ENCODE measurements at places on chromosomes 12 and 14.

- DNase-seq = peak; percentile 78
These were observed 428.8 kb downstream of the ZFP36L1 start for GRCh38 chr14:68363843-68364767.

DNA sequence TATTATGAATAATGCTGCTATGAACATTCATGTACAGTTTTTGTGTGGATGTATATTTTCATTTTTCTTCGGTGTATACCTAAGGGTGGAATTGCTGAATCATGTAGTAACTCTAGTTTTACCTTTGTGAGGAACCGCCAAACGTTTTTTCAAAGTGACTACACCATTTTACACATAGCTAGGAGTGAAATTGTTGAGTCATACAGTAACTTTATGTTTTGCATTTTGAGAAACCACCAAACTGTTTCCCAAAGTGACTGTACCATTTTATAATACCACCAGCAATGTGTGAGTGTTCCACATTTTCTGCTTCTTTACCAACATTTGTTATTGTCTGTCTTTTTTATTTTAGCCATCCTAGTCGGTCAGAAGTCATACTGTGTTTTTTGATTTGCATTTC, 3.1 kb upstream of the TPH2 start:
- no peak for DNase-seq

DNA sequence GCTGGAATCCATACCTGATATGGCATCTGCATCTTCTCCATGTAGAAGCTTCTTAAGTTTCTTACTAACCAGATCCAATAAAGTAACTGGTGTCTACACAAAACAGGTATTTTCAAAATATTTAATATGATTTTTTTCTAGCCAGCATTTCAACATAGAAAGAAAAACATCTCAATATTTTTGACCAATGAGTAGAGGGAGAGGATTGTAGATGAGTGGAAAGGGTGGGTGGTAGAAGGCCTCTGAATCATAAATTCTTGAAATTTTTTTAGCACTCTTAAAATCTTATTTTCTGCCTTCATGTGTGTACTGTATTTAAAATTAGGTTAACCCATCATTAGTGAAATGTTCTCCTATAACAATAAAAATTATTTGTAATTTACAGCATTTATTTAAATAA, 18.0 kb downstream of the DEPDC4 start:
- DNase-seq = no peak

- no peak for DNase-seq
These were observed 6.2 kb downstream of the SHMT2 start for GRCh38 chr12:57235728-57236131.

- no peak for DNase-seq
These were observed 746 bp downstream of the DNAI7 start for GRCh38 chr12:25194214-25194613.

GRCh38 chr12:46005823-46006222, 15.4 kb upstream of the SCAF11 start:
- no peak for DNase-seq

GRCh38 chr12:52199294-52199919, 7.6 kb upstream of the KRT80 start:
- no peak for DNase-seq

- no peak for DNase-seq
These were observed 10.1 kb upstream of the TBPL2 start for GRCh38 chr14:55450539-55450938.

GRCh38 chr14:70019695-70020094, 140.5 kb downstream of the SMOC1 start:
- DNase-seq = no peak

DNA sequence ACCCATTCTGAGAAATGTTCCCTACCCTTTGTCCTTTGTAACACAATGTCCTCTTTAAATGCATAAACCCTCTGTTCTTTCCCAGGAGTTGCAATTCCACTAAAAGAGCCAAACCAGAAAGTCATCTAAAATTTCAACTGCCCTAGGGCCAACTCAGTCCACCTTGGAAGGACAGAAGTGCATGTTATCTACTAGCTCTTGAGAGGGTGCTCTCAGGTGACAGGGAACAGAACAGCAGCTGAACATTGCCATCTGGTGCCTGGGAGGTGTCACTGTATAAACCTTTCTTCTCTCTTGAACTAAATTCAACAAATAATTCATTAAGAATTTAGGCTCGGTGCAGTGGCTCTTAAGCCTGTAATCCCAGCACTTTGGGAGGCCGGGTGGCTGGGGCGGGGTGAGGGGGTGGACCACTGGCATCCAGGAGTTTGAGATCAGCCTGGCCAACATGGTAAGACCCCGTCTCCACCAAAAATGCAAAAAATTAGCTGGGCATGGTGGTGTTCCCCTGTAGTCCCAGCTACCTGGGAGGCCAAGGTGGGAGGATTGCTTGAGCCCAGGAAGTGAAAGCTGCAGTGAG, 10.3 kb upstream of the FERMT2 start:
- peak; percentile 27 for DNase-seq

GRCh38 chr12:42161529-42161928, 16.9 kb upstream of the GXYLT1 start:
- DNase-seq = no peak

DNA sequence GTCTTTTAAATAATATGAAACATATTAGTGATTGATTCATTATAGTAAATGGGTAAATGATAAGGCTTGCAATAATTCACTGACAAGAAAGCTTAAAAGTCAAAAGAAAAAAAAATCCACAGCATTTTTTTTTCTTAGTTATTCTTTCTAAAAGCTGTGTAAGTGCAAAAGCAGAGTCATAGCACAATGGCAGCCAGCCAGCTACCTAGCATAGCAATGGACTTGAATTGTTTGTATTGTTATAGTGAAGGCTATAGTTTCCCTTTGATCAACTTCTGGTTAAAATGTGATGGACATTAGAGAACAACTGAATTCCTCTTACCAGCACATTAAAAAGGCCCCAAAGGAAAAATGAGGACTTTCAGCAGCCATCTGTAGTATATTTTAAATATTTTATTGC, 232.1 kb downstream of the NAV3 start:
- no peak for DNase-seq

- DNase-seq = no peak
These were observed 79.7 kb upstream of the REP15 start for GRCh38 chr12:27616356-27617142.

- no peak for DNase-seq
These were observed 77.7 kb downstream of the DNAH10 start for GRCh38 chr12:123839826-123840225.

GRCh38 chr14:65926504-65926903, 514.0 kb downstream of the FUT8 start:
- no peak for DNase-seq

- DNase-seq = no peak
These were observed 2.6 kb upstream of the SLC35E3 start for GRCh38 chr12:68743356-68743755.

GRCh38 chr14:68969278-68970033, 9.6 kb downstream of the ACTN1 start:
- DNase-seq = no peak

DNA sequence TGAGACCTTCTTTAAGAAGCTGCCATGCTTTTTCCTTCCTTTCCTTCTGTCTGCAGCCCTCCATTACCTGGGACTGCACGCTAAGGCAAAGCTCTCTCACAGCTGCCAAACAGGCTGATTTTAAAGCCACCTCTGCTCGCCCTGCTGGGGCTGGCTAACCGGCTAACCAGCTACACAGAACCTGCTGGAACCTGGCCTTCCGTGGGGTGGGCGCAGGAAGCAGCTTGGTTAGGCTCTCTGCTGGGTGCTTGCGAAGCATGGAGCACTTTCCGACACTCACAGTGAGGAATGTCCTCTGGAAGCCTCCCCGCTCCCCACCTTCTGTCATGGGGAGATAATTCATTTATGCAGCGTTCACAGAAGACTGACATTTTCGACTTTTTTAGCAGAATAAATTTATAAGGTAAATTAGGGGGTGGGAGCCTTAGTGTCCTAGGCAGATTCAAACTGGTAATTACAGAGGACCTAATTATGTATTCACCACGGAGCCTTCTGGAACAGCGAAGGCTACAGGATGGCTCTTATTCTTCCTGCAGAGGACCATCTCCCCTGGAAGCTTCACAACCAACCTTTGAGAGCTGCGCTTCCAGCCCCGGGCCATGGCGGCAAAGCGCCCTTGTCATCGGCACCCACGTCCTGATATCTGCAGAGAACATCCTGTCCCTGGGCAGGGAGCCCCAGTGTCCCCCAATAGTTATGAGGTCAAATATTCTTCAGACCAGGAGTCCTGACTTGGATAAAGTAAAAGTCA, 12.4 kb upstream of the BCL11B start:
- no peak for DNase-seq

- no peak for DNase-seq
These were observed 969.7 kb upstream of the USP15 start for GRCh38 chr12:61290473-61290872.

DNA sequence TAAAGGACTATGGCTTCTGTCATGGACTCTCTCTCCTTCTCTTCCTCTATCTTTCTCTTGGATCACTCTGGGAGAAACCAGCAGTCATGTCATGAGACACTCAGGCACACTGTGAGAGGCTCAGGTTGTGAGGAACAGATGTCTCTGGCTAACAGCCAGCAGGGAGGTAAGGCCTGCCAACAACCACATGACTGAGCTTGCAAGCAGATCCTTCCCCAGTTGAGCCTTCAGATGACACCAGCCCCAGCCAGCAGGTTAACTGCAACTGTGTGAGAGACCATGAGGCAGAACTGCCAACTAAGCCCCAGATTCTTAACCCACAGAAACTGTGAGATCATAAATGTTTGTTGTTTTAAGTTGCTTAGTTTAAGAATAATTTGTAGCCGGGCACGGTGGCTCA, 90.6 kb downstream of the VCPKMT start:
- no peak for DNase-seq

DNA sequence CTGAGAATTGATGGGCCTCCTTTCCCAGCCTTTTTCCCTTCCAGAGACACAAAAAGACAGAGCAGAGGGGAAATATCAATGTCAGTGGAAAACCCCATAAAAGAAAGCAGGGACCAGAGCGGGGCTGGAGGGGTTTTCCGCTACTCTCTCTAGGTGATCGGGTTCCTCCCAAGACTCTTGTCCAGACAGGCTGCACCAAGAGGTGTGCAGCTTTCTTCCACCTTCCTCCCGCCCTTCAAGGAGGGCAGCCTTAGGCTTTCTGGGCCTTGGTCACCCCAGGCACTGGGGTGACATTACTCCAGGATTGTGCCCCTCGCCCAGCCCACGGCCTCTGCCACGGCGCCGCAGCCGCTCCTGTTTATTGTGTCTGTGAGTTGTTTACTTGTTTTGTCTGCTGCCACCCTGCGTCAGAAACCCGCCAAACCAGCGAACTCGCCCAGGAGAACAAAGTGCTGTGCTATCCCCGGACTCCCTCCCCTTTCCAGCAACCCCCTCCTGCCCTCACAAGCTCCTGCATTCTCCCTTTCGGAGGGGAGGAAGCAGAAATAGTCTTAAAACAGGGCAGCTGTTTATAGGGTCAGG, 6.7 kb upstream of the HOXC6 start:
- DNase-seq = peak; percentile 66

GRCh38 chr12:19179986-19180385, 50.5 kb downstream of the PLEKHA5 start:
- no peak for DNase-seq

DNA sequence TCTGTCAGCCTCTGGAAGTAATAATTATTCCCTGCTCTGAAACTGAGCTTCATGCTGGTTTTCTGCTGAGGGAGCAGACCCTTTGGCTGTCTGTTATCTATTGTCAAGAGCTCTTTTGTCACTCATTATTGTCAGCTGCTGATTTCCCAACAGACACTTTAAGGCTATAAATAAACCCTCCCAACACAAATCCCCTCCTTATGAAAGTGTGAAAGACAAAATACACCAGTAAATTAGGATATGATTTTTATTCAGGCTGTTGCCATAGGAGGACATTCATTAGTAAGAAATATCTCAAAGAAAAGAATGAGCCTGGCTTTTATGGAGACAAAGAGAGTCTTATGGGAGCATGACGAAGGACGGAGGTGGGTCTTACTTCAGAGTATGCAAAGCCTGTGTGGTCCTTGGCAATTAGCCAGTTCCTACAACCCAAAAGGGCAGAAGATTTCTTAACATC, 180.8 kb downstream of the CRADD start:
- no peak for DNase-seq

GRCh38 chr14:71555654-71556559, 376.3 kb upstream of the RGS6 start:
- DNase-seq = no peak

- DNase-seq = no peak
These were observed 374.7 kb downstream of the KCNH5 start for GRCh38 chr14:62670526-62670925.

- DNase-seq = no peak
These were observed 596 bp upstream of the BICD1 start for GRCh38 chr12:32105986-32106516.

DNA sequence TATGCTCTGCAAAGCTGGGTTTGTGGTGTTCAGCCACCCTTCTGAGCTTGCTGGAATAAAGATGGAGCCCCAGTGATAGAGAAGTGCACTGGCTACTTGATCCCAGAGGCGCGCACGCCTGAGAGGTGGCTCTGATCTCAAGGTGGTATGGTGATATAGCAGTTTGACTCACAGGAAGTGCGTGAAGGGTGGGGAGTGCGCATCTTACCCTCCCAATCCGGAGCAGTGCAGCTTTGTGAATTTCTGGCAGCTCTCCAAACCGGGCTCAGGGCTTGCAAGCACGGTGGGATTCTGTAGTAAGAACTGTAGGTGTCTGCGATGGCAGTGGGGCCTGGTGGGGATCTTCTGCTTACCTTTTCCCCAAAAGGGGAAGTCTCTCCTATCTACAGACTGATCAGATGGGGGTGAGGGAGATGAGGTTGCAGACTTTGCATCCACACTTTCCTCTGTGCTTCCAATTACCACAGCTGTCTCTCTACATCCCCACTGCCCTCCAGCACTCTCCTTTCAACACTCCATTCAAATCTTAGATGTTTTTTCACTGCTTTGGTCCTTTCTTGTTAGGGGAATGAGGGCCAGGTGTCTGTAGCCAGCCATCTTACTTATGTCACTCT, 197.4 kb upstream of the SLC38A2 start:
- no peak for DNase-seq

- no peak for DNase-seq
These were observed 55.5 kb upstream of the SRSF5 start for GRCh38 chr14:69711477-69711876.

DNA sequence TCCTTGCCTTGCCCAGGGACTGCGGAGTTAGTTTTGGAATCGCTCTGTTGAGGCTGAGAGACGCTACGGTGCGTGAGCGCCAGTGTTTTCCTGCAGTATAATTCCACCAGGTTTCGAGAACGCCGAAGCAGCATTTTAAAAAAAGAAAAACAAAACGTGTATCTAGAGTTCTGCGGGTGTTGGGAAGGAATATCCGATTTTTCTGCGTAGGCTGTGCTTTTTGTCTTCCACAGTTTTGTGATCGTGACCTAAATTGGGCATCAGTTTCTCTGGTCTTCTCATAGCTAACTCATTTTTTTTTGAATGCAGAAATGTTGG, 778 bp downstream of the DNM1L start:
- DNase-seq = no peak

DNA sequence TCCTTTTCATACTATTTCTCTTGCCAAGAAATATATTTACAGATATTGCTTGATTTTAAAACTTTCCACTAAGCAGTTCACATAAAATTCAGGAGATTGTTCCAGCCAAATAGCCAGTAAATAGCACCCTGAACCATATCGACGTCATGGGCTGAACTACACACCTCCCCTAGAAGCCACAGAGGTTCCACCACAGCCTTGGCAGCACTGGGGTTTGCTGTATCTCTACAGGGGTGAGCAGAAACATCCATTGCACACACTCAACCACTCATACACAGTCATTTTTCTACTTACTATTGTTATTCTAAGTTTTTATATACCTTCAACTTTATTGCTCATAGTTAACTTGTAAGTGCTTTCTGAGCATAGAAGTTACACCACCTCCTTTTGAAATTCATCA, 8.1 kb upstream of the EIF2S3B start:
- no peak for DNase-seq
